ENCODE measurements at places on chromosomes 11 and 22.

- no peak for DNase-seq
These were observed 949 bp downstream of the MMP11 start for GRCh38 chr22:23773483-23774113.

DNA sequence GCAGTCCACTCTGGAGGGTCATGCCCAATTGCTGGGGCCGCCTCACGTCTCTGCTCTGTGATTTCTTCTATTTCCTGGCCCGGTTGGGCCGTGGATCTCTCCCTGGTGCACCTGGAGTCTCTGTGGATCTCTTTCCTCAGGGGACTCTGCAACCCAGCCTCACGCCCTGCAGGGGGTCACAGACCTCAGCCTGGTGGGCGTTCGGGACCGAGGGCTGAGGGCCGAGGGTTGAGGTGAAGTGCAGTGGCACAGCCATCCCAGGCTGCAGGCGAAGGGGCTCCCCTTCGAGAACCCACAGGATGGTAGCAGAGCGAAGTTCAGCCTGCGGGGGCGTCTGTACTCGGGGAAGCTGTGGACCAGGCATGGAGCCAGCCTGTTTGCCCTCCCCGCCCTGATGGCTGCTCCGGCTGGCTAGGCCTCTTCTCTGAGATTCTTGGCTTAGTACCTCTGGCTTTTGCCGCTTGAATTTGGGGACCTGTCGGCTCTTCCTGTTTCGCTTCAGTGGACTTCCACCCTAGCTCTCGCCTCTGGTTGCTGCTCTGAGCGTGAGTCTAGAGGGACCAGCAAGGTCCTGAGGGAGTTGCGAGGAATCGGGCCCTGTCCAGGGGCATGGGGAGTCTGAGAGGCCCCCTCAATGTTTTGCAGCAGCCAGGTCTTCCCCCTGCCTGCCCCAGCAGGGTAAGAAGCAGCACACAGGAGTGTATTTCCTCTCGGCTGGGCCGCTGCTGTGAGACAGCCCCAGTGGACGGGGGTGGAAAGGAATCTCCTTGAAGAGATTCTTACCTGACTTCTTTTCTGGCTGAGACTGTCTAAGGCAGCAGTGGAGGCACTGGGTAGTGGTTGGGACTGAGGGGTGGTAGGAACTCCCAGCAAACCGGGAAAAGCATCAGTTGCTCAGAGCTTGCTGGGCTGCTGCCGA is 140.8 kb downstream of the TBC1D22A start:
- DNase-seq: no peak

DNA sequence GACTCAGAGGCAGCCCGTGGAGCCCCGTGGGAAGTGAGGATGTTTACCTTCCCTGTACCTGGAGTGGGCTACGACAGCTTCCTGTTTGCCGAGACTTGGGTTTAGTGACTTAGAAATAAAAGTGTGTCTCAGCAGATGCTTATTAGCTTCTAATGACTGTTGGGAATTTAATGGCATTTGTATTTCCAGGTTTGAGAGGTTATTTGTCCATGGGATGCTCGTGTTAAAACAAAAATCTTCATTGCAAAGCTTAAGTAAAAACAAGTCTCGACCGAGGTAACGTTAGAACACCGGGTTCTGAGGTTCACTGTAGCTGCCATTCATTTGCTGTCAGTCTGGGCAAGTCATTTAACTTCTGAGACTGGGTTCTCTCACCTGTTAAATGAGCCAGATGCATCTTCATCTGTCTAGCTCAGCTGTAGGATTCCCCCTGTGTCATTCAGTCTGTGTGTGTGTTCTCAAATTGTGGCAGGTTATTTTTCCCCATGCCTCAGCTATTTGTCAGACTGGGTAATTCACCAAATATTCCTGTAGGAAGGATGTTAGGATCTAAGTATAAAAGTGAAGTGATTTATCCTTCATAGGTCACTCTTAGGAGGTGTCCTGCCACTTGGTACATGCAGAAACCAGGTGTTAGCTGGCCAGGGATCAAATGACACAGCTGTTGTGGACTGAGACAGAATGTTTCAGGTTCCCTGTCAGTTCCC is 791 bp downstream of the EI24 start:
- no peak for DNase-seq

- DNase-seq: no peak
These were observed at the start of gene PRODH for GRCh38 chr22:18935889-18936529. PRODH (minus strand) TSS chr22:18936293; CDS start chr22:18936287, 6 bp downstream.

GRCh38 chr11:9219115-9219514 is 46.0 kb downstream of the DENND5A start:
- DNase-seq: no peak

GRCh38 chr11:26731084-26731456 is 9.2 kb upstream of the SLC5A12 start:
- no peak for DNase-seq

GRCh38 chr22:31629741-31630184 is 32.3 kb downstream of the PISD start:
- DNase-seq: no peak

GRCh38 chr11:96162816-96163499 is 180.0 kb downstream of the MAML2 start:
- DNase-seq: no peak

DNA sequence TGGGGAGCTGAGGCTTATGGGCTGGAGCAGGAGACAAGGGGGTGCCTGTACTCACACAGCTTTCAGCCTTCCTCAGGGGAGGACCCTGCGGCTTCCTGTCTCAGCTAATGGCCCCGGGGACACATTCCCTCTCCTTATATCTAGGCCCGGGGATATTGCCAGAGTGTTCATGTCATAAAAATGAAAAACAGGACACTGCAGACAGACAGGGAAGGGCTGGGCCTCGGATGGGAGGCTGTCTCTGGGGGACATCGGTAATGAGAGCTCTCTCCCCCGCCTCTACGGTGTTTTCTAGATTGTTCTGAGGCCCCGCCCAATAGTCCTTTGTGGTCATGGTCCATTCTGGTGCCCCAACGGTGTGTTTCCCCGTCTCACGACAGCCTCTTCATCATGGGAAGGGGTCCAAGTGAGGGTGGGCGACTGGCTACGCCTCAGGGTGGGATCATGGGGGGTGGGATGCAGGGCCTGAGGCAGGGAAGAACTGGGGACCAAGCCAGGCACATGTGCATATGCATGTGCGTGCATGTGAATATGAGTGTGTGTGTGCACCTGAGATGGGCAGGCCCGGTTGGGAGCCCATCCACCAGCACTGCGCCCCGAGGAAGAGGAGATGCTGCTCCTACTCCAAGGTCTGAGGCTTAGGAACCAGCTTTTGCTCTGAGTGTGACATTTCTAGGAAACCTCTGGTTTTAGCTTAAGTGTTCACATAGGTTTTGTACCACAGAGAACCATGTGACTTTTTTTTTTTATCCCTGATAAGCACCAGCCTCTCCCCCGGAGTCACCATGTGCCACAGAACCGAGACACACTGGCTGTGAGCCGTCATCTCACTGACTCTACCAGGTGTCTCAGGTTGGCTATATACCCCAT is 5.3 kb downstream of the ARVCF start:
- no peak for DNase-seq

DNA sequence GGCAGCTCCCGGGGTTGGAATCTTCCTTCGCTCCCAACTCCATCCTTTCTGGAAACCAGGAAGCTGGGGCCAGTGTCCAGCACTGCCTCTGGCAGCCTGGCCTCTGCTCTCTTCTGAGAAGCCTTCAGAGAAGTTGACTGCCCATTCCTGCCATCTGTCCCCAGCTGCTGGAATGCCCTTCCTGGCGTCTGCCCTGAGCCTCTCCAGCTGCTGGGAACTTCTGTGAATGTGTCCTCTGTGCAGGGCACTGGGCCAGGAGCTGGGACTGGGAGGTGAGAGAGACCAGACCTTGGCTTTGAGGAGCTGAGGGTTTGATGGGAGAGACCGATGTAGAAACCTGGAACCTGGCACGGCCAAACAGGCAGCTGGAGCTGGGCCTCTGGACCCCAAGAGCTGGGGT is 5.9 kb upstream of the SOX10 start:
- no peak for DNase-seq

DNA sequence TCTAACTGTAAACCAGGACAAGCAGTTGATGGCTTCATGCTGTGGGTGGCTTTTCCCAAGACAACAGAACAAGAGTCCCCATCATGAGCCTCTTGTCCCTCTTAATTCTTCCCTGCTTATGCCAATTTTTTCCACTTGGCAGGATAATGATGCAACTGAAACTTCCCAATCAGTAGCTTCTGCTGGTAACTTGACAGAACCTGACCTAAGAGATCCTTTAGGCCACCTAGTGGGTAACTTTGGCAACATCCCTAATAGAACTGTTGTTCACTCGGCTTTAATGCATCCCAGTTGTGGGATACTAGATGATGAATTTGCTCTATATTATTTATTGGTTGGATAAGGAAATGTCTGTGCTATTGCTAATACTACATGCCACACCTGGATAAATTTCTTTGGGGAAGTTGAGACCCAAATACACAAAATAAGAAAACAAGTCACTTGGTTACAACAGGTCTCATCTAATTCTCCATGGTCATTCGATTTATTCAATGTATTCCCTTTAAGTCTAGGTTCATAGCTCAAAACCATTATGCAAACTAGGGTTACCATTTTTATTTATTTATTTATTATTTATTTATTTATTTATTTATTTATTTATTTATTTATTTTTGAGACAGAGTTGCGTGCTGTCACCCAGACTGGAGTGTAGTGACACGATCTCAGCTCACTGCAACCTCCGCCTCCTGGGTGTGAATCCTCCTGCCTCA is 41.4 kb upstream of the NFAM1 start:
- DNase-seq: no peak

GRCh38 chr11:13115380-13115675 is 106.2 kb downstream of the RASSF10 start:
- no peak for DNase-seq

DNA sequence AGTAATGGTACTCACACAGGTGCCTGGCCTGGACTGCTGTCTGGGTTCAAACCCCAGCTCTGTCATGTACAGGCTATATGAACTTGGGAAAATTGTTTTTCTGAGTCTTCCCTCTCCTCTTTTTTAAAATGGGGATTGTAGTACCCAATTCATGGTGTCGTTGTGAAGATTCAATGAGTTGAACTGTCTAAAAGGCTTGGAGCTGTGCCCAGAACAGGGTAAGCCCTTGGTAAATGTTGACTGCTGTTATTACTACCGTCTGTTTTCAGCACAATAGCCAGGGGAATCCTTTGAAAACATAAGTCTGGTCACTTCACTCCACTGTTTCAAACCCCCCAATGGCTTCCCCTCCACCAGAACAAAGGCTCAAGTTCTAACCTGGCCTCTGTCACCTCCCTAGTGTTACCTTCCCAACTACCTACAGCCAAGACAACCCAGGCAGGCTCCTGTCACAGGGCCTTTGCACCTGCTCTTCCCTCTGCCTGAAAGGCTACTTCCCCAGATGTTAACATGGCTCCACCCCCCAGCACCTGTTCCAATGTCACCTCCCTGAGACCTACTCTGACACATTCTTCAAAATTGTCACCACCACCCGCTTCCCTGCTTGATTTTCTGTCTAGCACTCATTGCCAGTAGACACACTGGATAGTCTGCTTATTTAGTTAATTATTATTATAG is 152.8 kb downstream of the CHST1 start:
- DNase-seq: no peak

DNA sequence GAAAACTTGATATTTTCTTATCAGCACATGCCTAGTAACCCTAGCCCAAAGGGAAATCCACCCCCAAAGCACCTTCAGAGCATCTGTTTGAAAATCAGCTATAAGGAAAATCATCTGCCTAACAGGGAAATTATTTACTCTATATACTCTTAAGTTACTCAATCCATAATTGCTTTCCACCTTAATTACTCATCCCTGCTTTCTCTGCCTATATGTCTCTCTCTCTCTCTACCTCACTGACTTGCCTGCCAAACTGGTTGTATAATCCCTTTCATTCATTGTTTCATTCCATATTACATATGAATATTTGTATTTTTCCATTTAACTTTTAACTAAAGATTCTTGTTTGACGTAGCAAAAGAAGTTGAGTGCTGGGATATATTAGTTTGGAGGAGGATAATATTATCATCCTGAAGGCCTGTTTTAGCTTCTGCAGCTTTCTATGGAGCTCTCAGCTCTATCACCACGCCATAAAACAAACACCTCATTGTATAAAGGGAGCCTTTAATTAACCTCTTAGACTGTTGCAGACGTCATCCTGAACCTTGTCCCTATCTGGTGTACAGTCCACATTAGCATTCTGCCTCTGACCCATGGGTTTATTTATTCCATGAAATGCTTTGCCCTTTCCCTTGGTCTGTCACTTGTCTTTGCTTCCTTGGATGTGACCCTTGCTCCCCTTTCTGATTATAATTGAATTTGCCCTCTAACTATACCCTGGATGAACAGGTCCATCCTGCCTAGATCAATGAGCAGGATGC is 98.9 kb downstream of the INSC start:
- DNase-seq: no peak

GRCh38 chr11:35362521-35362980 is 56.8 kb downstream of the SLC1A2 start:
- DNase-seq: no peak

GRCh38 chr22:37705205-37705604 is 8.4 kb downstream of the TRIOBP start:
- DNase-seq: no peak

DNA sequence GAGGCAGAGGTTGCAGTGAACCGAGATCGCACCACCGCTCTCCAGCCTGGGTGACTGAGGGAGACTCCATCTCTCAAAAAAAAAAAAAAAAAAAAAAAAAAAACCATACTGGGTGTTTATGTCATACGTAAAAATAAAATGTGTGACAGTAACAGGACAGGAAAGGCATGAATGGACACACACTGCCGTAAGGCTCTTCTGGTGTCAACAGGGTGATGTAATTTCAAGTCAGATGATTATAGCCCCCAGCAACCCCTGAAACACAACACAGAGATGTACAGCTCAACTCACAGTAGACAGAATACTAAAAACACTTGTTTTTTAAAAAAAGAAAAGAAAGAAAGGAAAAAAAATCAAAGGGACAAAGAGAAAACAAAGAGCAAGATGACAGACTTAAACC is 22.2 kb downstream of the SBF1 start:
- no peak for DNase-seq

- no peak for DNase-seq
These were observed 13.9 kb upstream of the KCTD17 start for GRCh38 chr22:37037669-37038068.

GRCh38 chr11:102192349-102193066 is 82.3 kb downstream of the YAP1 start:
- no peak for DNase-seq

DNA sequence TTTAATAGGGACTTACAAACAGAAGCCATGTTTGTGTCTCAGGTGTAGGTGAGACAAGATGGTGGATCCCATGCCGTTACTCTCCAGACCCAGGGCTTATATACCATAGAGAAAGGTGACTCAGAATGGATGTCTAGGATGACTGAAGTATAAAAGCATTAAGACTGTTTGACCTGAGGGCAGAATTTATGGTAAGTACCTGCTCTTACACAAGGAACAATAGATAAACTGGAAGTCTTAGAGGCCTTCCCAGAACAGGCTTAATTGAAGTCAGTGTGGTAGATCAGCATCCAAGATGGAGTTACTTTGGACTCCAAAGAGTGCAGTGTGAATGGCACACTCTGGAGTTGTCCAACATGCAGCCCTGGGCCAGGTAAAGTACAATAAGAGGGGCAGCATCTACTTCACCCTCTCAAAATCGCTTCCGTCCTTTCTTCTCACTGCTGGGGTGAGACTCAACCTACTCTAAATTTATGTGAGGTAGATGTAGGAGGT is 387.0 kb upstream of the DDI1 start:
- DNase-seq: no peak
